NCI-H2171 treated with DMSO at 0.1 percent for 48 hours (cell line): ENCODE measurements at places on chromosomes 6 and 20.

- DNase-seq, result no peak
Observed at GRCh38 chr6:49519660-49520059, 19.9 kb downstream of the GLYATL3 start.

- DNase-seq, result no peak
Observed at GRCh38 chr20:2332711-2333110, 36.9 kb downstream of the TGM3 start.

DNA sequence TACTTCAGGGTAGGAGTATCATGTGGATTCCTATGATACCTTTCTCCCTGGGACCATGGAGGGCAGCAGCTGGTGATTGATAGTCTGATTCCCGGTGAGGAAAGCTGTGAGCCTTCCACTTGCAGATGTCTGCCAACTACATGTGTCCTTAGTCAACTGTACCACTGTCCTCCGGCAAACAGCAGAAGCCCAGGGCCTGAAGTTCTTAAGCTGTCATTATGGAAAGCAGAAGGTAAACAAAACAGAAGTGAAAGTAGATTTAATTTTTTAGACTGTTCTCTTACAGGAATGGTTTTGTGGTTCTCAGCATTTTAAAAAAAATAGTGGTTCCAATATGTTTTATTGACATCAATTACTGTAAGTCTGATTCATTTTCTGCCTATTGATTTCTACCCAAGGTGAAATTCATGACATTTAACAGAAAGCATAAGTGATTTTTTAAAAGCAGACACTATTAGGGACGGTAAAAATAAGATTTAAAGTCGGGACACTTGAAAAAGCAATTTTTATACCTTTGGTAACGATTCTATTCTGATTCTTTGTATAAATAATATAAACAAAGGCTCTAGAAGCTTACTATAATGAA is 36.6 kb downstream of the PTPN1 start:
- peak; percentile 25 for DNase-seq

DNA sequence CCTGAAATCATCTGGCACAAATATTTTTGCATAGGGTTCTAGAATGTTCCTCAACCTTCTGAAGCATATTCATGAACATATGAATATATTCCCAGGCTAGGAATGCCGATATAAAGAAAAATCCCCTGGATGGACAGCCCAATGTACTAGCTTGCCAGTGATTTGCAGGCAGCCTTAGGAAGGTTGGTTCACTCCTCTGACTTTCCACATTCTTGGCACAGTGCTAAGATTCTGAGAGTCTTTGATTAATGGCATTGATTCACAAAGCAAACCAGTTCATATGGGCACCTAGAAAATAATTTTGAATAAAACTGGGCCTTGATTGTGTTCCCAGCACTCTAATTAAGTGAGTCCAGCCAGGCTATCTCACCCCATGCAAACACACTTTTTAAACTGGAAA is 56.9 kb upstream of the ENPP4 start:
- DNase-seq, result no peak

GRCh38 chr20:4829514-4830215 is 108.0 kb downstream of the PRND start:
- peak; percentile 43 for DNase-seq

DNA sequence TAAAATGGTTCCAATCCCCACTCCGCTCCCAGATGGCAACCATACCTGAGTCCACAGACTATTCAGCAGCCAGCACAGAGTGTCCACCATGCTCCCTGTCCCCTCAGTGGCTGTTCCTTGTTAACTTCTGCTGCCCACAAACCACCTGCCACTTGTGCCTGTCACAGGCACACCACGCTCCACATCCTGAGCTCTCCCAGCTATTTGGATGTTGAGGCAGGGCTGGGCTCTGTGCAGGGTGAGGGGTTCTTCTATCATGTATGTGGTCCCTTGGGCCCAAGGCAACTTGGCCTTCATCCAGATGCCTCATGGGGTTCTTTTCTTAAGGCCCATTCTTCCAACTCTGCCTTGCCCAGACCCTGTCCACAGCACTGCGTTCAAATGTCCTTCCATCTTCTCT is 34.0 kb upstream of the NXT1 start:
- no peak for DNase-seq

DNA sequence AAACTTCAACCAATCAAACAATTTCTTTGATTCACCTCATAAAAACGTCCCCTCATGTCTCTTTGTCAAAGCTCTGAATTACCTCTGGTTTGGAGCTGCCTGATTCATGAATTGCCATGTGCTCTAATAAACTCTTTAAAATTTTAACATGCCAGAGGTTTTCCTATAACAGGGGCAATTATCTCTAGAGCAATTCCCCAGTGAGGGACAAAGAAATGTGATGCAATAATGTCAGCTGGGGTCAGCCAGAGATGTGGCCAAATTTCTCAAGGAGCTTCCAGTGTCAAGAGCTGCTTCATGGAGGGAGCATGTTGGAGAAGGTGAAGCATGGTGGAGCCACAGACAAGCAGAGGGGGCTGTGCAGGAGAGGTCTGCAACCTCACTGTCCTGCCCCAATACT is 38.7 kb upstream of the RFPL4B start:
- no peak for DNase-seq

GRCh38 chr6:111651185-111652034 is 45.7 kb upstream of the TRAF3IP2 start:
- DNase-seq, result peak; percentile 61

DNA sequence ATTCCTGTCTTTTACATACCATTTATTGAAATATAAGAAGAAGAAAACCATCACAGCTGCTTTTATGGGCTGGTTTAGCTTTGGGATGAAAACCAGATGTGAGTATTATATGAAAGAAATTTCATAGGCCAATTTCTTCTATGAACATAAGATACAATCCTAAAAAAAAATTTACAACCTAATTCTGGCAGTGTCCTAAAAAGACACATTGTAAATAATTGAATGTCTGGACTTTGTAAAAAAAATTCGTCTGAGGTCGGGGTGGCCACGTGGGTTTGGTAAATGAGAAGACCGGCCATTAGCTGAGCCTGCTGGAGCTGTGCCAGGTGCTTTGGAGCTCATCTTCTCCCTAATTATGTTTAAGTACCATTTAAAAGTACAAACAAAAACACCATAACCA is 26.8 kb downstream of the DACT2 start:
- no peak for DNase-seq
